Aorta (tissue), 5 donors: ENCODE measurements at places on chromosomes 7 and 10. TPM values are rescaled to one million over a fixed set of nuclear protein-coding genes. Genes with fewer than 3 reads are reported as not detected.

GNAI1 gene
- 20.7 TPM for total RNA-seq

- no peaks in the 10 kb centered on the region for H3K27me3 ChIP-seq
- peak overlapping the region; percentile 95 for H3K27ac ChIP-seq
- H3K4me3 ChIP-seq, result peak overlapping the region; percentile 58
- peak; percentile 88 for DNase-seq
- no peaks in the 10 kb centered on the region for H3K4me1 ChIP-seq
- H3K36me3 ChIP-seq, result no peaks in the 10 kb centered on the region
Observed at GRCh38 chr7:139340808-139341057, 404 bp upstream of the FMC1 start.

GRM8 gene
- not detected for total RNA-seq

GRCh38 chr7:129166745-129167144, 21.7 kb upstream of the SMO start:
- H3K4me1 ChIP-seq, result no peaks in the 10 kb centered on the region
- H3K4me3 ChIP-seq, result no peak overlapping the region
- no peaks in the 10 kb centered on the region for H3K36me3 ChIP-seq
- no peak overlapping the region for H3K27ac ChIP-seq
- H3K27me3 ChIP-seq, result no peaks in the 10 kb centered on the region
- no peak for DNase-seq

- no peak for DNase-seq
- no peaks in the 10 kb centered on the region for H3K4me1 ChIP-seq
- H3K36me3 ChIP-seq, result no peaks in the 10 kb centered on the region
- H3K4me3 ChIP-seq, result no peak overlapping the region
Observed at GRCh38 chr10:43902842-43903241, 254.2 kb upstream of the ZNF32 start.

GRCh38 chr7:150587551-150587950, 20.4 kb downstream of the GIMAP4 start:
- no peaks in the 10 kb centered on the region for H3K4me1 ChIP-seq
- no peak overlapping the region for H3K27ac ChIP-seq
- no peaks in the 10 kb centered on the region for H3K36me3 ChIP-seq
- no peaks in the 10 kb centered on the region for H3K27me3 ChIP-seq
- no peak overlapping the region for H3K4me3 ChIP-seq

- no peak overlapping the region for H3K27ac ChIP-seq
- peak; percentile 72 for DNase-seq
- no peaks in the 10 kb centered on the region for H3K27me3 ChIP-seq
Observed at GRCh38 chr10:75469006-75469616, 37.7 kb downstream of the LRMDA start.

DNA sequence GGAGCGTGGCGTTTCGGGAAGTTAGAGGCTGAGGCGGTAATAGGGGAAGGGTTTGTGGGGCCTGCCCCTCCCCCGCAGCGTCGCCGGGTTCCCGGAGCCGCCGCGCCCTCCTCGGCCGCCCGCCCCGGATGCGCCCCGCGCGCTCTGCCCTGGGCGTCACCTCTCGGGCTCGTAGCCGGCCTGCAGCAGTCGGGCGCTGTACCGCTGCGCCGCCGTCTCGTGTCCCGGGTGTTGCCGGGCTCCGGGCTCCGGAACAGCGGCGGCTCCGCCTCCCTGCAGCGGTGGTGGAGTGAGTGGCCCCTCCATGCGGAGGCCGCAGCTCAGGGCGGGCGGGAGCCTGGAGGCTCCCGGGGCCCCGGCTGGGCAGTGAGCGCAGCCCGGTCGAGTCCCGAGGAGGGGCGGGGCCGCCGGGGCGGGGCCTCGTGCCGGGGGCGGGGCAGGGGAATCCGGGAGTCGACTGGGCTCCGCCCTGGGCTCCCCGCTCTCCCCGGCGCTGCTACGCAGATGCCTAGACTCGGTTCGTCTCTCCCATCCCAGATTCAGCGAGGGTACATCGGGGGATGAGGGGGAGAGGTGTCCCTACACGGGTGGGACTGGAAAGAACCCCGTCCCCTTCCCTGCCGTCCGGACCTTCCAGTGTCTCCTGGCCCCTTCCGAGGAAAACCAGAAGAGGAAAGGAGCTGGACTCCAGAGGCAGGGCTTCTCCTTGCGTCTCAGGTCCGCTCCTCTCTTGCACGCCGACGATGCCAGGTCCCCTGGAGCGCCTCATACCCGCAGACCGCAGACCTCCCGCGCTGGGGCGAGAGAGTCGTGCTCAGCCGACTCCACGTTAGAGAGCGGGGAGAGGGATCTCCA, at the start of gene IMPDH1:
TSS of gene IMPDH1 (minus strand) at position 387 of the 855 bp plus-strand sequence. CDS start at position 306, 81 bp downstream.
- H3K27ac ChIP-seq, result no peak within 1 kb of the TSS
- no peaks in the 10 kb centered on the region for H3K27me3 ChIP-seq
- DNase-seq, result peak; percentile 97
- H3K36me3 ChIP-seq, result no peaks in the 10 kb centered on the region

FASTK gene
- total RNA-seq, result 45.6 TPM

GRCh38 chr7:115066634-115067033, 144.7 kb downstream of the MDFIC start:
- no peaks in the 10 kb centered on the region for H3K36me3 ChIP-seq
- H3K27me3 ChIP-seq, result no peaks in the 10 kb centered on the region
- H3K27ac ChIP-seq, result no peak overlapping the region
- H3K4me1 ChIP-seq, result no peaks in the 10 kb centered on the region
- DNase-seq, result no peak

GRCh38 chr7:50564640-50565558, at the start of gene DDC:
Gene DDC, minus strand, starts transcription at chr7:50565405. Its CDS starts 21,320 bp downstream, at chr7:50544085.
- no peak within 1 kb of the TSS for H3K27ac ChIP-seq
- H3K4me1 ChIP-seq, result no peaks in the 10 kb centered on the region
- no peak for DNase-seq
- no peak within 1 kb of the TSS for H3K4me3 ChIP-seq
- no peaks in the 10 kb centered on the region for H3K27me3 ChIP-seq

GRCh38 chr10:125611216-125611615, 71.7 kb downstream of the TEX36 start:
- H3K4me1 ChIP-seq, result no peaks in the 10 kb centered on the region
- H3K4me3 ChIP-seq, result no peak overlapping the region
- H3K36me3 ChIP-seq, result no peaks in the 10 kb centered on the region
- H3K27ac ChIP-seq, result no peak overlapping the region
- H3K27me3 ChIP-seq, result no peaks in the 10 kb centered on the region

MTERF1 gene
- total RNA-seq, result 10.9 TPM

DNA sequence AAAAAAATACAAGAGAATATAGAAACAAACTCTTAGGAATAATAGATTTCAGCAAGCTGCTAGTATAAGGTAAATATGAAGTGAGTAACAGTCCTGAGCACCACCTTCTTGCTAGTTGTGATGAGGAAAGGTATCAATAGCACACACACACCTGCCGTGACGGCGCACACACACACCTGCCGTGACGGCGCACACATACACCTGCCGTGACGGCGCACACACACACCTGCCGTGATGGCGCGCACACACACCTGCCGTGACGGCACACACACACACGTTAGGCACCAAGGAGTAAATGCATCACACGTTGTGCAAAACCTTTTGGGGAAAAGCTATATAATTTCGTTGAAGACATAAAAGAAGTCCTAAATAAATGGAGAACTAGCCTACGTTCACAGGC, 4.7 kb upstream of the JAKMIP3 start:
- H3K27ac ChIP-seq, result no peak overlapping the region
- no peaks in the 10 kb centered on the region for H3K36me3 ChIP-seq
- DNase-seq, result no peak
- H3K4me3 ChIP-seq, result no peak overlapping the region
- H3K4me1 ChIP-seq, result no peaks in the 10 kb centered on the region
- H3K27me3 ChIP-seq, result no peaks in the 10 kb centered on the region

- no peaks in the 10 kb centered on the region for H3K27me3 ChIP-seq
- H3K4me3 ChIP-seq, result no peak overlapping the region
Observed at GRCh38 chr7:156090988-156091387, 278.7 kb upstream of the SHH start.

GRCh38 chr10:87054373-87055295, 34.5 kb downstream of the FAM25A start:
- H3K27ac ChIP-seq, result no peak overlapping the region
- H3K4me3 ChIP-seq, result no peak overlapping the region
- H3K36me3 ChIP-seq, result peaks cover 2% of the 10 kb centered on the region
- H3K4me1 ChIP-seq, result no peaks in the 10 kb centered on the region
- no peaks in the 10 kb centered on the region for H3K27me3 ChIP-seq

MOGAT3 gene
- total RNA-seq, result not detected

GRCh38 chr7:143979998-143980397, 20.1 kb upstream of the OR6B1 start:
- peaks cover 1% of the 10 kb centered on the region for H3K4me1 ChIP-seq
- DNase-seq, result no peak
- no peak overlapping the region for H3K4me3 ChIP-seq
- H3K27ac ChIP-seq, result no peak overlapping the region
- H3K27me3 ChIP-seq, result no peaks in the 10 kb centered on the region

DNA sequence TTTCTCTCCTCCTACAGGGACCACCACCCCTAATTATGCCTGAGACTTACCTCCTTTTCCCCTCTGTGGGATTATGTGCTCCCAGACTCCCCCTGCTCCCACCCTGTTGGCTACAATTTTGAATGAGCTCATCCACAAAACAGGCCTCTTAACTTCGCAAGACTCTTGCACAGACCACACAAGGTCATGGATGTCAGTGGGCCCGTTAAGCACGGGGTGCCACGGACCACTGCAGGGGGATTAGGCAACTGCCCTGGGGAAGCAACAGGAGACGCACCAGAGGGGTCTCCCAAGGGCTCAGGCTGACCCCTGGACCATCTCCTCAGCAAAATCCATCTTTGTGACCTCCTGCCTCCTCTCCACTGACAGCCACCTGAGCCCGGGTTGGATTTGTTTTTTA, 42.1 kb upstream of the COL13A1 start:
- no peaks in the 10 kb centered on the region for H3K36me3 ChIP-seq
- no peaks in the 10 kb centered on the region for H3K27me3 ChIP-seq
- no peak for DNase-seq
- no peak overlapping the region for H3K4me3 ChIP-seq
- no peak overlapping the region for H3K27ac ChIP-seq

PDE1C gene
- total RNA-seq, result 7.1 TPM

DNA sequence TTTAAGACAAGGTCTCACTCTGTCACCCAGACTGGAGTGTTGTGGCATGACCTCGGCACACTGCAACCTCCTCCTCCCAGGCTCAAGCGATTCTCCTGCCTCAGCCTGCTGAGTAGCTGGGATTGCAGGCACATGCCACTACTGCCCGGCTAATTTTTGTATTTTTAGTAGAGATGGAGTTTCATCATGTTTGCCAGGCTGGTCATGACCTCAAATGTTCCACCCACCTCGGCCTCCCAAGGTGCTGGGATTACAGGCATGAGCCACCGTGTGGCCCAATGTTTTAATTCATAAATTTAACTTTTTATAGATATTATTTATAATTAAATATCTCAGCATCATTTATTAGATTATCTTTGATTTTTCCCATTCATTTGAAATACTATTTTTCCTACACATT, 658.0 kb upstream of the NRG3 start:
- H3K27ac ChIP-seq, result no peak overlapping the region
- H3K4me1 ChIP-seq, result no peaks in the 10 kb centered on the region
- H3K27me3 ChIP-seq, result no peaks in the 10 kb centered on the region
- H3K36me3 ChIP-seq, result no peaks in the 10 kb centered on the region
- H3K4me3 ChIP-seq, result no peak overlapping the region

DNA sequence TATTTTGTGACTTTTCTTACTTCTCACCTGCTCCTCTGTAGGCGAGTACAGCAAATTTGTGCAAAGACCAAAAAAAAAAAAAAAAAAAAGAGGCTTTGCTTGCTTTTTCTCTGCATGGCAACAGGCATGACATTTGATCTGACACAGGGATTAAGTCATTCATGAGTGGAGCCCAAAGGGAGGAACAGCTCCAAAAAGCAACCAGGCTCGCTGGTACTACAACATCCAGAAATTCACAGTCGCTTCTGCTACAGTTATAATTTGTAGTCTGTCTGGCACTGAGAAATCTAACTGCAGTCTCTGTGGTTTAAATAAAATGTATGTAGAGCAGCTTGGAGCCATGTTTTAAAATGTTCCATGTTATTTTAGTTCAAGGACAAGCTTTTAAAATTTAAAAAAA, 31.7 kb downstream of the MKX start:
- no peak overlapping the region for H3K4me3 ChIP-seq
- DNase-seq, result no peak
- peaks cover 20% of the 10 kb centered on the region for H3K4me1 ChIP-seq

LGI1 gene
- 1.8 TPM for total RNA-seq
